ENCODE measurements at places on chromosomes 12 and 14.
A peak's percentile ranks its signal among the peaks of the same experiment; 100 is the strongest.

DNA sequence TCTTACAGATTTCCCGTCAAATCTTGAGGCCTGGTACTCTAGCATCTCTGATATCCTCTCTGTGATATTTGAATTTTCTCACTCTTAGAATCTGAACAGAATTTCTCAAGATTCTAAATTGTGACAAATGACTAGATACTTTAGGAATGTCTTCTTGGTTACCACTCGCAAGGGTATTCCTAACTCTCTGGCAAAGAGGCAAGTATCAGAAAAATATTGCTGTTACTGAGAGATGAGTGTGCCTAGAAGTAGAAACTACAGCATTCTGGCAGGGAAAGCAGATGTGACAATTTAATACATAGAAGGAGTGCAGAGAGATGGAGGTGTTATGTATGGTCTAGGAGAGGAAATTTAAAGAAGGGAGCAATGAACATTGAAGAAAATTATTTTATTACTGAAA, 467.8 kb downstream of the LRIG3 start:
- no peak for DNase-seq

DNA sequence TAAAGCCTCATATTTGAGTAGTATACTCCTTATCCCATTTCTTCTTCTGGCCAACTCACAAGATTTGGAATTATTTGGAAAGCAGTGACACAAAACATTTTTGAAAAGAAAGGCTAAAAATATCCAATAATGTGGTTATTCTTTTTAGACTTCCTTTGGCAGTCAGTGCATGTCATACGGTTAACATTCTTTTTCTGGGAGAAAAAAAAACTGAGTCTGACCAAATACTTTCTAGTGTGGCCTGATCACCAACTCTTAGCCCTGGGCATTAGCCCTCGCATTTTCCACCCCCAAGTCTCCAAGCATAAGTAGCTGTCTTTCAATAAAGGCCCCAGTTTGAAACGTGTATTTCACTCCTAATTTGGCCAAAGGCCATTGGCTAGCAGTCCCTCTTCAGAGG, 5.9 kb downstream of the RASSF3 start:
- DNase-seq = no peak

DNA sequence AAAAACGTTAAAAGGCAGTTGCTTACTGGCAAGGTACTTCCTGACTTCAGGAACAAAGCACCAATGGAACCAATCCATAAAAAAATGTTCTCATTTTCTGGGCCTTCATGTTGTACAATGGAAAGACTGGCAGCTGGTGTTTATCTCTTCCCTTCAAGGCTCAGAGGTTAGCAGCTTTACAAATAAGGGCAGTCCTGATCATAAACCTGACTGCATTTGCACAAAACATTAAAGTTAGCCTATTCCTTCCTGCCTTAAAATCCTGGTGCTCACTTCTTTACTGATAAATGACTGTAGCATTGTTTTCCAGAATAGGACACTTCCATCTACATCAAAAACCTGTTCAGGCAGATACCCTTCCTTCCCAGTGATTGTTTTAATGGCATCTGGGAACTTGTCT, 19.2 kb downstream of the IL26 start:
- DNase-seq = no peak

- DNase-seq = no peak
Measured at GRCh38 chr14:24298892-24299254, 707 bp downstream of the DHRS1 start.

DNA sequence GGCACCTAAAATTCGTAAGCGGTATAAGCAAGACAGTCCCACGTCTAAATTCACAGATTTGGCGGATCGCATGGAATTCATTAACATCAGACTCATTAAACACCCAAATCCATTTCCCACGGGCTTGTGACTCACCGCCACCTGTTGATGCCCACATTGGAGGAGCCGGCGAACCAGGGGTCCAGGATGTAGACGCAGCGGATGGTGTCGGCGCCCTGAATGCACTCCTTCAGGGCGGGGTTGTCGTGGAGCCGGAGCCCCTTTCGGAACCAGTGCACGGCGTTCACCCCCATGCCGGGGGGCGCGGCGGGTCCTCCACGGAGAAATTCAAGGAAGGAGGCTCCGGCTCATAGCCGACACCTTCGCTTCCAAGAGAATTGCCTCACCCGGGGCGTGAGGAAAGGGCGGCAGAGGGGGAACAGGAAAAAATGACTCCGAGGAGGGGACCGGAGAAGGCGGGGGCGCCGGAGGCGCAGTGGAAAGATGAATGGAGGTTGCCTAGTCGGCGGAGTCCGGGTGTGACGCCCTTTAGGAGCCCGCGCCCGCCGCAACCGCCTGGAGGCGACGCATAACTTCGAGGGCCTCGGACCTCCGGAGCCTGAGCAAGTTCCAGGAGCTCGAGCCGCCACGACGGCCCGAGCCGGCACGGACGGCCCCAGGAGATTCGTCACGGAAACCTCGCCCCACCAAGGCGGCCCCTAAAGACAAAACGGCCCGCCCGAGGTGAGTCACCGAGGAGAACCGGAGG, 506 bp downstream of the CRY1 start:
- peak; percentile 58 for DNase-seq

GRCh38 chr12:62640910-62641448, 174.4 kb downstream of the MON2 start:
- no peak for DNase-seq

GRCh38 chr12:65125975-65126374, 4.9 kb upstream of the WIF1 start:
- DNase-seq = no peak

DNA sequence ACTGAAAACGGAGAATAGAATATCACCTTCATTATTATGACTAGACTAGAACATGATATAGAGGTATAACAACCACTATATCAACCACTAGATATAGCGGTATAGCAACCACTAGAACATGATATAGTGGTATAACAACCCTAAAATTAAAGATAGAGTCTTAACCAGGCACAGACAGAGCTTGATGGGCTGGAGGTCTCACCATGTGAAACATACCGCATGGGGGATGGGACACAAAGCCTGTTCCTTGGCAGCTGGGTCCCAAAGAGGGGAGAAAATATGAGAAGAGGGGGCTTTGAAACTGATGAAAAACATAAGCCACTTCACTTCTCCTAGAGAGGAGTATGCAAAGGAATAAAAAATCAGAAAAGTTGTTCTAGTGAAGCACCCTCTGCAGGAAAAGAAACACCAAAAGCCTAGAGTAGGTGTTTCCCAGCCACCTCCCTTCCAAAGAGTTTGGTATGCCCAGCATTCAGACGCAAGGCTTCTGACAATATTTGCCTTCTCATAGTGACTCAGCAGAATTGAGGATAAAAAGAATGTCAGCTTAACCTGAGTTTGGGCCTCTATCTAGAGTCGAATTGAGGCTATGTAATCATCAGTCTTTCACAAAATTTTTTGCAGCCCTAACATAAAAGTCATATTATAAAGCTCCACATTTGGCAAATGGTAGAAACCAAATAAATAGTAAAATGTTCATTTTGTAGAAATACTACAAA, 316.4 kb downstream of the NOVA1 start:
- DNase-seq = no peak

DNA sequence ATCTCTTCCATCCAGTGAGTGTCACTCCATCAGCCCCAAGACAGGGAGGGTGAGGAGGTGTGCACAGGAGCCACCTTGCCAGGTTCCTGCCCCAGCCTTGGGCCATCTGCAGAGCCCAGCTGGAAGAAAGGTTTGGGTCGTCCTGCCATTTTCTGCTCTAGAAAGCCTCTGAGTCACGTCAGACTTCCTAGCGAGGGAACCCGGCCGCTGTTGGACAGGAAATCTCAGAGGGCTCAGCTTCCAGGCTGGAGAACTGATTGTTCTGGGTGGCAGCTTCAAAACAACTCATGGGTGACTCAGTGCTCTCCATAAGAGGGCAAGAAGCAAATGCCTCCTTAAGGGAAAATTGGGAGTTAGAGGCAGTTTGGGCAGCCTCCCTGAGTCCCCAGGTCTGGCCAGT, 16.6 kb downstream of the HIP1R start:
- no peak for DNase-seq

- no peak for DNase-seq
Measured at GRCh38 chr12:53498235-53498630, 1.0 kb downstream of the MAP3K12 start.

GRCh38 chr12:91529829-91530228, 347.2 kb upstream of the DCN start:
- DNase-seq = no peak

DNA sequence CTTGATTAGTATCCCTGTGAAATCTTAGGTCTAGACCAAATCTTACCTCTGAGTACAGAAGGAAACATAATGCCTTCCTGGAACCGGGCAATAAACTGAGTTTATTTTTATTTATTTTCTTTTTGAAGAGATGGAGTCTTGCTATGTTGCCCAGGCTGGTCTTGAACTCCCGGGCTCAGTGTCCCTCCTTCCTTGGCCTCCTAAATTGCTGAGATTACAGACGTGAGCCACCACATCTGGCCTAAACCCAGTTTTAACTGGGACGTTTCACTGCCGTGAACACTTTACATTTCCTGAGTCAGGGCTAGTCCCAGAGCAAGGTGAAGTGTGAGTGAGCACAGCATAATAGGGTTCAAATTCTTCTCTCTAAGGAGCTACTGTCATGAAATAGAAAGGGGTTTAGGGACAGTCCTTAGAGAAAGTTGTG, 671 bp downstream of the GUCY2C start:
- DNase-seq = no peak

- DNase-seq = no peak
Measured at GRCh38 chr12:23204933-23205778, 580.2 kb downstream of the ETNK1 start.

- no peak for DNase-seq
Measured at GRCh38 chr12:75750716-75751306, 239.4 kb upstream of the KRR1 start.

- DNase-seq = no peak
Measured at GRCh38 chr12:113111247-113111646, 24.3 kb downstream of the RASAL1 start.

DNA sequence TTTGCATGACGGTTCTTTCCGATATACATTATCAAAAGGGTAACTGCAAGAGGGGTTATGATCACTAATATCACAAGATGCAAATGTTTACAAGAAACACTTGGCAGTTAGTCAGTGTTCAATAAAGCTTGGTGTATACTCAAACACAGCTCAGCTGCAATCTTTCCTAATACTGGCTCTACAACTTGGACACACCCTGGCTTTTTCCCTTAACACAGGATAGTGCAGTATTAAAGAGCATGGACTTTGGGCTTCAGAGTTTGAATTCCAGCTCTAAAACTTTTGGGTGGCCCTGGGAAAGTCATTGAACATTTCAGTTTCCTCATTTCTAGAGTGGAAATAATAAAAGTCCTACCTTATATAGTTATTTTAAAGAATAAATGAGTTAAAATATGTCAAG, 107.0 kb downstream of the HECTD4 start:
- DNase-seq = no peak

GRCh38 chr14:74278080-74278479, 24.7 kb downstream of the ABCD4 start:
- no peak for DNase-seq

DNA sequence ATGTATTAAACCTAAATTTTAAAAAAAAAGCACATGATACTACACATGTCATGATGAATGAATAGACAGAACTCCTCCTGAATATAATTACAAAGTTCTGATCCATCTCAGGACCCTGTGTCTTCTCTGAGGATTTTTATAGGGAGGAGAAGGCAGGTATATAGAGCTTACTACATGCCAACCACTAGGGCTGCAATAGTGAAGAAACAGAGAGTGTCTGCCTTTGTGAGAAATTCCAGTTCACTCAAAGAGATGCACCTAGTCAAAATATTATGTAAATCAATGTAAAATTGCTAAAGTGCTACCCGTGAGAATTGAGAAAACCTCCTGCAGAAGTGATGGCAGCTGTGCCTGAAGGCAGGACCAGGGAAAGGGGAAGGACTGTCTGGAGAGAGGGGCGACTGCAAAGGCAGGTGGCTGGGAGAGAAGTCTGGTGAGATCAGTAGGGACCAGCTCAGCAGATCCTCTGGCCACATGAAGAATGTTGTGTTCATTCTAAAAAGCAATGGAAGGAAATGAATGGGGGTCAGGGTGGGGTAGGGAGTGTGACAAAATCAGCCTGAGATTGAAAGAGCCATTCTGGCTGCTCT, 15.1 kb downstream of the ABHD4 start:
- no peak for DNase-seq

DNA sequence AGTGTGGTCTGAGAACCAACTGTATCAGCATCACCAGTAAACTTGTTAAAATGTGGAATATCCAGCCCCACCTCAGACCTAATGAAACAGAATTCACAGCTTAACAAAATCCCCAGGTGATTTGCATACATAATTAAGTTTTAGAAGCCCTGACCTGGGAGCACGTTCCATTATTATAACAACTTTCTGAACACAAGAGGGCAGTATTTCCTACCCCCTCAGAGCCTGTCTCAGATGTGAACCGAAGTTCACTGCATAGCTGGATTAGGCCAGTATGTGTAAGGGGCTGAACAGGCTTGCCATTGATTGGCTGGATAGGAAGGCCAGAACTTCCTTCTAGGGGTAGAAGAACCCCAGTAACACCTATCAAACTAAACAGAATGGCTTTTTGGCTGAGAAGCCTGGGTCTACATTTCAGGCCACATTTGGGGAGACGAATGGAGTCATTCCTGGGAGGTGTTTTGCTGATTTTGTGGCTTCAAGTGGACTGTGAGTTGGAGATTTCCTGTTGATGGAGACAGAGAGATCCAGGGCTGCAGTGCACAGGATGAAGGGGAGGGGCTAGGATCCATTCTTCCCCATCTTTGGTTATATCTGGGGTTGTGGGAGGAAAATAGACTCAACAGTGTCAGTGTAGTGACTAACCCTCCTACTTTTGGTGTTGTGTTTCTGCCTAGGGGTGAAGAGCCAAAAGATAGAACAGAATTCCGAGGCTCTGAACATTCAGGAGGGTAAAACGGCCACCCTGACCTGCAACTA, 94.7 kb upstream of the OR4E1 start:
- DNase-seq = no peak

GRCh38 chr14:70006699-70007098, 127.5 kb downstream of the SMOC1 start:
- no peak for DNase-seq

DNA sequence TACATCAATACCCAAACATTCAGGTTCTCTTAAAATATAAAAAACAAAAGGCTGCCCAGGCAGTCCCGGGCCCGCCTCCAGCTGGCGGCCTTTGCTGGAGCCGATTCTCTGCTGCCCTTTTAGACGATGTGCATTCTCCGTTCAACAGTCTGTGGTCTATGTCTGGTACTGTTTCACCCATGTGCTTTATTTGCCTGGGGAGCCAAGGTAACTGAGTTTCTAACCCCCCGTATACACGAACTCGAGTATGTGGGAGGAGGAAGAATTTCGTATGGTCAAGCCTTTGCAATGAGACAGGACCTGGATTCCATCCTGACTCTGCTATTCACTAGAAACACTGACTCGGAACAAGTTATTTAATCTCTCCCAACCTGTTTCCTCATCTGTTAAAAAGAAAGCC, 54.1 kb upstream of the GPR68 start:
- DNase-seq = no peak

DNA sequence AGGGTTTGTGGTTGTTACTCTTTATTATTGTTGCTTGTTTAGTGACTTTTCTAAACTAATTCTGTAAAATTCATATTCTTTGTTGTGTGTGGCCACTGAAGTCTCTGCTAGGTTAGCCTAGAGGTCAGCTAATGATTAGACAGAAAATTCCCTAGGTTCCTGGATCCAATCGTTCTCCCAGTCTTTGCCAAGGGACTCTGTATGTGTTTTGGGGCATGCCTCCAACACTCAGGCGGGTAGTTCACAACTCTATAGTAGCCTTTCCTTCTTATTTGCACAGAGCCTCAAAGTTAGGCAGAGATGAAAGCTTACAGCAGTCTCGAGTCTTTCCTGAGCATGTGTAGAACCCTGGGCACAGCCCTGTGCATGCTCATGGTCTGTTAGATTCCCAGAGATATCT, 32.7 kb upstream of the RIN3 start:
- DNase-seq = no peak

Data from stimulated activated CD8-positive, alpha-beta memory T cell treated with anti-CD3 and anti-CD28 coated beads, Interleukin-4, amount 100 ng/mL, for 1 hour (primary cell).